Stimulated activated CD4-positive, alpha-beta T cell treated with anti-CD3 and anti-CD28 coated beads, Interleukin-12 subunit alpha, Interleukin-12 subunit beta, amount 100 ng/mL, for 48 hours (primary cell): ENCODE measurements at places on chromosomes 5 and 9.

DNA sequence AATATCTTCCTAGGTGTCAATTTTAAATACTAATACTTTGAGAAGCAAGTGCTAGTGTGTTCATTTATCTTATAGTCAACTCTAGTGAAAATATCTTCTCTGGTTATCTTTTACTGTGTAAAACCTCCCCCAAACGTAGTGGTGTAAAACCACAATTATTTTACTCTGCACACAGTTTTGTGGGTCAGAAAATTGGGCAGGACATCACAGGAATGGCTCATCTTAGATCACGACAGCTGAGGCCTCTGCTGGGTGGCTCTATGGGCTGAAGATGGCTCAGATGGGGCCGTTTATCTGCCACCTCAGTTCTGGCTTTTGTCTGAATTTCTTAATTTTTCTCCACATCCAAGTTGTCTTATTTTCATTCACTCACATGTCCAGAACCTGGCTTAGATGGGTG is 457.2 kb upstream of the ACTBL2 start:
- no peak for DNase-seq

DNA sequence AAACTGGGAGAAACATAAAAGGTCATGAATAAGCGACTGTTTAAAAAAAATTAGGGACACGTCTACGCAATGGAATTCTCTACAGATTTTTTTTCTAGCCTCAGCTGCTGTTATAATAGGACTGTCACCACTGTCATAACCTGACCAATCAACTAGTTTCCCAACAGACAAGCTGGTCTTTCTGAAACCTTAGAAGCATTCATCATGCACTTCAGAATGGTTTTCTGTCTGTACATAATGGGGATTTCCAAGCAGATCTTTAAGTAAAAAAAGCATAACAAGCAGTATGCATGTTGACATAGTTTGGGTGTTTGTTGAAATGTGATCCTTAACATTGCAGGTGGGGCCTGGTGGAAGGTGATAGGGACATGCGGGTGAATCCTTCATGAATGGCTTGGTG is 58.3 kb upstream of the SEMA6A start:
- no peak for DNase-seq

DNA sequence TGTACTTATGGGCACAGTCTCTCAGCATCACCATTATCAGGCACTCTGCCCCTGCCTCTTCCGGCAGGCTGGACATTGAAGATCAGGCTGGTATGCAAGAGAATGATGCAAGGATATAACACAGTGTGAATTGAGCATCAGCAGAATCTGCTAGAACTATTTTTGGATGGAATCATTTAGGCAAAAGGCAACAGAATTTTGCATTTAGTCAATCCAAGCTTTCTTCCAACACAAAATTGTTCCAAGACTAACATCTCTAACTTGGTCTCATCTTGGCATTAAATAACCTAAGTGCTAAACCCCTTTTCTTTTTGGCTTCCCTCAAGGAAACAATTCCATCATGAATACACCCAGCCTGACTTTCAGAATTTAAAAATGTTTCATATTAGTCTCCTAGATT is 339.9 kb downstream of the PRELID2 start:
- no peak for DNase-seq

DNA sequence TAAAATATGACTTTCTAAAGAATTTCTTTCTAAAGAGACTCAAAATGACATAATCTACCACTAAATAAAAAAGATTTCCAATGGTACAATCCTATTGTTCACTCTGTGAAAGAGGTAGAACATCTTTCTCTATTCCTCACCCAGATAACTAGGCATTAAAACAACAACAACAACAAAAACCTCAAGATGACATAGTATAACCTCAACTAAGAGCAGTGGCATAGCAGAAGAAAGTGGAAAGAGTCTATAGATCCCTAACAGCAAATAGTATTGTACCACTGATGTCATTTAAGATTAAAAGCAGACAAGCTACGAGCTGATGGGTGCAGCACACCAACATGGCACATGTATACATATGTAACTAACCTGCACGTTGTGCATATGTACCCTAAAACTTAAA is 29.9 kb downstream of the RAPGEF6 start:
- DNase-seq, result no peak

- no peak for DNase-seq
These were observed 918.9 kb downstream of the DTWD2 start for GRCh38 chr5:118069452-118069851.

- no peak for DNase-seq
These were observed 6.9 kb downstream of the PCYOX1L start for GRCh38 chr5:149364719-149365118.

DNA sequence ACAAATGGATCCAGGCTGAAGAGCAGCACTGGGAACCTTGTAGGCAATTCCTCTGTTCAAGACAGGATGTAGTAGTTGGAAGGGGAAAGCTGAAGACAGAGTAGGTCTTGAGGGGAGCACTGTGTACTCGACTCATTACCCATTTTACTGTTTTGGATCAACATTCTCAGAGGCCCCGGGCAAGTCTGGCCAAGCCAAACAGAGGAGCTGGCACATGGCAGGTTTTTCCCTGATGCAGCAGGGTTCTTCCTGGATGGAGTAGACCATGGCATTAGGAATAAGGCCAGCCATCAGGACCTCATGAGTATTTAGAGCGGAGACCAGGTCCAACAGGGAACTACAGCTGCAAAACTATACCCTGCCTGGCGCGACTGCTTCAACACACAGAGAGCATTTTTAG is 4.4 kb downstream of the SVEP1 start:
- DNase-seq, result no peak

GRCh38 chr5:124124711-124125229 is 612.8 kb downstream of the CSNK1G3 start:
- no peak for DNase-seq

DNA sequence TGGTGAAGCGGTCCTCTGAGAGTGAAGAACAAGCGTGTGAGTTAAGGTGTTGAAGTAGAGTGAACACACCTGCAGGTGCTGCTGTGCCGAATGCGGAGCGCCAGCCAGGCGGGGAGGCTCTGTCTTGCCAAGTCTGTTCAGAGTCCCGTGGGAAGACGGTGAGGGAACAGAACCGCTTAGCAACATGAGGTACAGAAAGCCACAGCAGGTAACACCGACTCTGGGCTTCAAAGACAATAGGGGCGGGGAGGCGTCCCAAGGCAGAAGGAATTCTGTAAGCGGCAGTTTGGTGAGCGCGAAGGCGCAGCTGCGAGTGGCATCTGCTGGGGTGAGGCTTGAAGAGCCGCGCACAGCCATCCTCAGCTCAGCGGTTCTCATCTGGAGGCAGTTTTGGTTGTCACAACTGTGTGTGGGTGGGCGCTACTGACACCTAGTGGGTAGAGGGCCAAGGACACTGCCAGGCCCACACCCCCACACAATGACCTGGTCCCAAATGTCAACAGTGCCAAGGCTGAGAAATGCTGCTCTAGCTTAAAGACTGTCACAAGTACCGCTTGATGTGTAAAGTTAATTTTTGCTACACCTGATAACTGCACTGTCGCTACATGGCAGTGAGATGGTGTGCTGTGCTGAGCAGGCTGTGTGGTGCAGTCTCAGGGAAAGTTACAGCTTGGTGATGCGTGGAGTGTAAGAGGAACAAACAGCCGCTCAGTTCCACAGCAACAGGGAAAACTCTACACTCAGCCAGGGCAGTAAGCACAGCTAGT is 67.4 kb upstream of the TBC1D9B start:
- DNase-seq, result no peak

- DNase-seq, result no peak
These were observed 185.5 kb downstream of the SPOCK1 start for GRCh38 chr5:137313526-137314175.

- no peak for DNase-seq
These were observed 28.6 kb upstream of the MEIKIN start for GRCh38 chr5:131974016-131974415.

- DNase-seq, result no peak
These were observed 338.7 kb downstream of the NPR3 start for GRCh38 chr5:33049842-33050241.

- DNase-seq, result no peak
These were observed 200.7 kb upstream of the TBC1D2 start for GRCh38 chr9:98456156-98456613.

GRCh38 chr5:67361932-67362729 is 165.5 kb upstream of the CD180 start:
- no peak for DNase-seq

- DNase-seq, result no peak
These were observed 42.5 kb upstream of the RIC1 start for GRCh38 chr9:5586391-5586802.

GRCh38 chr5:173512637-173513435 is 103.6 kb downstream of the BOD1 start:
- DNase-seq, result no peak

GRCh38 chr5:81398741-81399140 is 4.8 kb upstream of the ACOT12 start:
- DNase-seq, result no peak

- DNase-seq, result no peak
These were observed 211.8 kb downstream of the ARRDC3 start for GRCh38 chr5:91171322-91171721.

DNA sequence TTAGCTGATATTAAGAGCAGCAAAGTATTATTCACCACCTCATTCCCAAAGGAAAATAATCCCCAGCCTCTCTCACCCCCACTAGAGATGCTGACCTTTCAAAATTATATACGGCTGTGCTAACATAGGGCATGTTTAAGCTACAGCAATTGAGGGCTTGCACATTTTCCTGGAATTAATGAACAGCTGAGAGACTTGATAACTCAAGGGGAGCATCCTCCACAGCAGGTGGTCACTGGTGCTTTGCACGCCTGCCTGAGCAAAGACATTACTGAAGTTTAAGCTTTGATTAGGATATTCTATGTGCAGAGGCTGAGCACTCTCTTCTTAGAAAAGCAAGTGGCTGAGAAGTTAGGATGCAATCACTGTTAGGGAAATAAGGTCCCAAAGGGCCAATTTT is 230.9 kb downstream of the FAM114A2 start:
- no peak for DNase-seq

GRCh38 chr9:14342736-14343135 is 28.8 kb upstream of the NFIB start:
- DNase-seq, result no peak

GRCh38 chr5:59180515-59180914 is 597.6 kb downstream of the RAB3C start:
- no peak for DNase-seq

DNA sequence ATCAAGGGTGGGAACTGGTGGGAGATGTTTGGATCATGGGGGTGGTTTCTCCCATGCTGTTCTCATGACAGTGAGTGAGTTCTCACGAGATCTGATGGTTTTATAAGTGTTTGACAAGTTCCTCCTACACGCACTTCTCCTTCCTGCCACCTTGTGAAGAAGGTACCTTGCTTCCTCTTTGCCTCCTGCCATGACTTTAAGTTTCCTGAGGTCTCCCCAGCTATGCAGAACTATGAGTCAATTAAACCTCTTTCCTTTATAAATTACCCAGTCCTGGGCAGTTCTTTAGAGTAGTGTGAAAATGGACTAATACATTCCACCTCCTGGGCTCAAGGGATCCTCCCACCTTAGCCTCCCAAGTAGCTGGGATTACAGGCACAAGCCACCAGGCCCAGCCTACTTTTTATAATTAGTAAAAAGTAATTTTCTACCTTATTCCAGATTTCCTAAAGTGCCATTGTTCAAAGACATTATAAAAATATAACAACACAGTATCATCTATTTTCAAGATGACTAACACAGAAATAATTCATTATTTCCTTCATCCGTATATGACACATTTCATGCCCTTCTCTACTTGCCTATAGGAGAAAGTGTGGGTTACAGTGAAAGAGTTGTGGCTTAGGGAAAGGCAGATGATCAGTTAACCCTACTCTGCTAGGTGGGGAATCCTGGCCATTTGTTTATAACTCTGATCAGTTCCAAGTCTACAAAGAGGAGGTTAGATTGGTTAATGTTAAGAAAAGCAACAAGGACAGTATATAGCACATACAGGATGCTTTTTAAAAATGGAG is 99.9 kb downstream of the TTC39B start:
- no peak for DNase-seq

DNA sequence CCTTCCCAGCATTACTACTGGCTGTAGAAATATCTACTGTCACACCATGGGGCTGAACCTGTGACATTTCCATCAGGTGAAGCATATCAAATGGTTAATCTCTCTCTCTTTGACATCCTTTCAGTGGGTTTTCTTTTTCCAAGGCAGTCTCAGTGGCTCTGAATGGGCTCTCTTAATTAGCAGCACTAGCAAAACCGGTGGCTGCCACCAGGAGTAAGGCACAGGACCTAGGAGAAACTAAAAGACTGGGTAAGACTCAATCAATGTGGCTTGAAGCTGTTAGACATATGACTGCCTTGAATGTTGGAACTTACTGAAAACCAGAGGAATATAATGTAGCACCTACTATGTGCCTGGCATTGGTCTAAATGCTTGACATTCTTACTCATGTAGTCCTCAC is 445.0 kb upstream of the KIF2A start:
- no peak for DNase-seq

GRCh38 chr9:72749276-72749675 is 203.6 kb downstream of the ALDH1A1 start:
- no peak for DNase-seq

GRCh38 chr9:137570566-137570965 is 8.2 kb downstream of the DPH7 start:
- no peak for DNase-seq

DNA sequence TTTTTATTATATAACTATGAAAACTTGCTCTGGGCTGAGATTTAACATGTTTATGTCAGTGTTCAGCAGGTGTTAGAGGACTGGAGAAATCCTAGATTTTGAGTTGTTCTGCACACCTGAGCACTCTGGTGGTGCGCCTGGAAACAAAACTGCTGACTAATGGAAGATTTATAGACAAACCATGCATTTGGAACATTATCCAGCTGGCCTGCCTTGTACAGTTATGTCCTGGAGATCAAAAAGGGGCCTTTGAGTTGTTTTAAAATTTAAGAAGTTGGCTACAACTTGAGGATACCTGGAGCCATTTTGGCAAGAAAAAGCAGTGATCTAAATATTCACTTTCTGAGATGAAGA is 5.7 kb upstream of the ARHGEF28 start:
- no peak for DNase-seq

GRCh38 chr5:169089343-169089742 is 211.6 kb downstream of the SLIT3 start:
- no peak for DNase-seq

GRCh38 chr5:111706345-111706744 is 50.6 kb downstream of the NREP start:
- DNase-seq, result no peak

DNA sequence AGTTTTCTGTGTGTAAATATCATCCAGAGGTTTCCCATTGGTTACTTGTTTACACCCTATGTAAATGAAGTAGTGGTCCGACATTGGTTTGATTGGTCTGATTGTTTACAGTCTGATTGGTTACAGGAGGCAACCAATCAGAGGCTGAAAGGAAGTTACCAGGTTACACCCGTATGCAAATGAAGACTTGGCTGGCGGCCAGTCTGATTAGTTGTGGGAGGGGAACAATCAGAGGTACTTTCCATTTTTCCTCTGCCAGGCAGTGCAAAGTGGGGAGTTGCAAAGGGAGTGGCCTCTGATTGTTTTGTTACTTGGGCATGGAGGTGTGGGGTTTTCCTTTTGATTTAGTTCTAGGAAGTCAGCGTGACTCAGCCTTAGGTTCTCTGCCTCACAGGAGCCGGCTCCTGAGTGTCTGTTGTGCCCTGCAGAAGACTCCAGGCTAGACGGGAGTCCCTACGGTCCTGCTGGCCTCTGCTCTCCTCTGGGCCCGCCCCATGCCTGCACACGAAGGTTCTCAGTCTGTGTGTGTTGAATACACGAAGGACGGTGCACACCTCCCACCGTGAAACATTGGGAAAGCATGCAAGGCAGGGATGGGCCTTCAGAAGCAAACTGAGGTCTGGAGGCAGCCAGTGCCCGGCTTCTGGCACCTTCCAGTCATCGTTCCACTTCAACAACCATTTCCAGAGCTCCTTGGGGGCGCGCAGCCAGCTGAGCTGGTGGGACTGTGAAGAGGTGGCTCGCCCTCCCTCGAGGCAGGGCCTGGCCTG is 42.9 kb downstream of the OLFM1 start:
- DNase-seq, result peak; percentile 9
